ENCODE measurements at places on chromosomes 11 and 22.

- no peak for DNase-seq
Observed at GRCh38 chr11:71495286-71496230, 31.5 kb upstream of the KRTAP5-7 start.

- DNase-seq = no peak
Observed at GRCh38 chr11:64850979-64851567, 6.6 kb upstream of the CDC42BPG start.

- DNase-seq = no peak
Observed at GRCh38 chr11:28026634-28027290, 81.2 kb downstream of the KIF18A start.

DNA sequence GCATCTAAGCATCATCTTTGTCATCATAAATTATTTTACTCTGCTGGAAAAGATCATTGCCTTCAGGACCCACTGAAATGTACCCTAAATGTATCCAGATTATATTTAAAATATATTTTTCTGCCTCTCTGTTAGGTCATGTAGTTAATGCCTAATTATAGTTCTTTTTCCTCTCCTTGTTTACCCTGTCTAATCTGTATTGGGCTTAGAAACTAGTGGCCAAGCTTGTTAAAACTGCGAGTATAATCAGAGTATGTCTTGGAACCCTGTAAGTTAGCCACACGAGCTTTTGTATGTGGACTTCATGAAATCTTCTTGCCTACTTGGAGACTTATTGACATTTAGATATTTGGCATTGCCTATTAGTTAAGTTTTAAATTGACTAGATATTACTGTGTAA is 55.6 kb downstream of the ARFGAP2 start:
- DNase-seq = no peak

DNA sequence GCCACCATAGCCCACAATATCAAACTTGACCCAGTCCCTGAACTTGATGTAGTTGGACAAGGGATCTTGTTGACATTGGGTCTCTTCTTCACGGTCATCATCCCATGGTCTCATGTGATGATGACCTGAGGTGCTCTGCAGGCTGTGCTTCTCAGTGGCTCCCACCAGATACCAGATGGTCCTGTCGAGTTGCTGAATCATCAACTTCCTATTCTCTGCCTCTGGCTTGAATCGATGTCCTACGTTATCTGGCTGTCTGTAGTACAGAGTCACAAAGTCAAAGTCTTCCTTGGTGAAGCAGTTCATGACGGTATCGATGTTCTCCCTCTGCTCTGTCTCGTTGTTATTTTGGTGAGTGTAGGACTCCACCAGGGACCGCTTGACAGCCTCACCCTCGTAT is 145.7 kb upstream of the ALDH3B2 start:
- no peak for DNase-seq

DNA sequence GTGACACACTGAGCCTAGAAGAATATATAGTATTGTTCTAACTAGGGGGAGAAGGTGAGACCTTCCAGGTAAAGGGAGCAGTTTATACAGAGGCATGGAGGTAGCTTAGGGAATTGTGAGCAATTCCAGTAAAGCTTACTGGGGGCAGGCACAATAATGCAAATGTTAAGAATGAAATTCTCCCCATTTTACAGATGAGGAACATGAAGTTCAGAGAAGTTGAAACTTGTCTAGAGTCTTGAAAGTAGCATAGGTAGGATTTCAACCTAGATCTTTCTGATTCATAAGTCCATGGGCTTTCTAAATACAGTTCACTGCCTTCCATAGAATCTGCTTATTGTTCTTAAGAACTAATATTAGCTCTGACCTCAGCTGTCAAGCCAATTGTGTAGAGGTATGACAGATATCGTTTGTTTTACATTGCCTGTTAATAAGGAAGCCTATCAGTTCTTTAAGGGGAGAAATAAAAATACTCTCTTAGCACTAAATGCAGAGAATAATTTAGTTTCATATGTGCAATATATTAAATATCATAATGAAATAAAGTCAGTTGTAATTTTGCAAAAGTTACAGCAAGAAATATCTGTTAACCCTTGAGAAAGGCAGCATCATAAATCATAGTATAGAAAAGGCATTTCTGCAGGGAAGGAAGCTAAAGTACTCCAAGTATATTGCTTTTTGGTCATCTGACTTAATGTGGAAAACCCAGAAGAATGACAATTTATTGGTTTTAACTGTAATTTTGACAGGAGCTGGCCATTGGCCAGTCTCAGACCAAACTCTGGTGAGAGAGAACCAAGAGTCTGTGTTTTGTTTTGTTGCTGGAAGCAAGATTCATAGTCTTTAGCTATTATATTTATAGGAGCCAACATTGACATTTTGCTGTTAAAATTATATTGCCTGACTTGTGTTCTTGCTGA is 181.8 kb downstream of the UVRAG start:
- no peak for DNase-seq

- peak; percentile 84 for DNase-seq
Observed at GRCh38 chr11:128530118-128531074, 57.0 kb downstream of the ETS1 start.

DNA sequence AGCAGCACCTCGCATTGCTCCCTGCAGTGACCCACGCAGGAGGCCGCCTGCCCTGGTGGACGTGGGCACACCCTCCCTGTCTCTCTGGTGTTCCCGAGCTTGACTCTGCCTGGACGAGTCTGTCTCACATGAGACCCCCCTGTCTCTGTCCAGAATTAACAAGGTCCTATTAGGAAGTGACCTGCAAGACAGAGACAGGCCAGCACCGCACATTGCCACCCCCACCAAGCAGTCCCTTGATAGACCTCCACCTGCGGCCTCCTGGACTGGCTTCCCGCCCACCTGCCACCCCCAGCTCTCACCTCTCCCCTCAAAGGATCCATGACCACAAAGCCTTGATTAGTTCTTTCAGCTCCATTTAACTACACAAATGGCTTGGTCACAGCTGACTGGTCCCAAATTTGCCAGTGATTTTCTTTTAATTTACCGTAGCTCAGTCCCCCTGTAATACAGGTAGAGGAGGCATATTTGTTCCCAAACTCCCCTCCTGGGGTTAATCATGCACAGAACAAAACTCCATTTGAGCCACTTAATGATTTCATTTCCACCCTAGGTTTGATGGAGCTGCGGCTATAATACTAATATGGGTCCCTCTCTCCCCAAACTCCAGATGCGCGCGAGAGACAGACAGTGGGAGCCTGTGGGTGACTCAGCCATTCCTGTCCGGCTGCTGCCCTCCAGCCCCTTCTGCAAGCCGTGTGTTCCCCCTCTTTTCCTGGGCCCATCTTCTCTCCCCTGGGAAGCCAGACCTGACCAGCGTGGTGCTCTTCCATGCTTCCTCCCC is 11.2 kb downstream of the SPATA19 start:
- no peak for DNase-seq

DNA sequence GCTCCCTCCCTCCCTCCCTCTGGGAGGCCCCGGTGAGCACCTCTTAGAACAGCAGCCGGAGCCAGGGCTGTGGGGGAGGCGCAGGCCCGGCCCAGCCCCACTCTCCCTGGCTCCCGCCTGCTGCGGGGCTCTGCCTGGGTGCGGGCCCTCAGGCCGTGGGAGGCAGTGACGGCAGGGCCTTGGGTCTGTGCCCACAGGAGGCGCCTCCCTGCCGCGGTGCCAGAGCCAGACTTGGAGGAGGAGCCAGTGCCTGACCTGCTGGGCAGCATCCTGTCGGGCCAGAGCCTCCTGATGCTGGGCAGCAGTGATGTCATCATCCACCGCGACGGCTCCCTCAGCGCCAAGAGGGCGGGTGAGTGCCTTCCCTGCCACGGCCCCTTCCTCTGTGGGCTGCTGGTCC is 9.5 kb downstream of the IRF7 start:
- no peak for DNase-seq

- no peak for DNase-seq
Observed at GRCh38 chr11:119957951-119958350, 180.0 kb downstream of the TRIM29 start.

DNA sequence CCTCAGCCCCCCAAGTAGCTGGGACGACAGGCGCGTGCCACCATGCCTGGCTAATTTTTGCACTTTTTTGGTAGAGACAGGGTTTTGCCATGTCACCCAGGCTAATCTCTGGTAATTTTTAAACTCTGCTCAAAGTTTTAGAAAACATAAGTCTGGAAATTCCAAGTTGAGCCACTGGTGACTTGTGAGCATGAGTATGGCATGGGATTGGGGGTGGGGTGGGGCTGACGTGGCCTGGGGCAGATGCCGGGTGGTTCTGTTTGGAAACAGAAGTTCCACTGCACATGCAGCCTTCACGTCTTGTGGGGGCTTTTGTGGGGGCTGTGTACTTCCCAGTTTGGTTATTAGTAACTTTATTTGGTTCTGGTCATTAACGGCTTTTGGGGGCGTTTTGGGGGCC is 67.3 kb downstream of the PTPRJ start:
- DNase-seq = no peak

DNA sequence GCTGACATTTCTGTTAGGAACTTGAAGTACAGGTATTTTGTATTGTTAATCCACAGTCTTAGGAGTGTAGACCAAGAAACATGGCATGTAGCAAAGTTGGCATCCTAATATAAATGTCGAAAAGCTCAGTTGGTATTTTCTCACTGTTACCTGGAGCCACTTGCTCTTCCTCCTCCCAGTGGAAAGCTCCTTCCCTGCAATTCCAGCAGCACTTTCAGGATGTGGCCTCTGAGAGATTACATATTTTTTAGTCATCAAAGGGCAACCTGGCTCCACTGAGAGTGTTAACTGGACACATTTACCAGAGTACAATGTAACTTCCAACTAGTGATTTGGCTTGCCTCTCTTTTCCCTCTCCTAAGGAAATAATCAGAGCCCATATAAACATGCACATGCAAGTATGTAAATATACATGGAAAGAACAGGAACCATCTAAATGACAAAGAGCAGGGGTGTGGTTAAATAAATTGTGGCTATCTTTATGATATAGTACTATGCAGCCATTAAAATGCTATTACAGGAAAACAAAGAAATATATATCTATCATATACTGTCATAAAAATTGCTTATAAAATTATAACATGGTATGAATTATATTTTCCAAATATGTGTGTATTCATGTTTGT is 14.3 kb upstream of the EED start:
- no peak for DNase-seq

DNA sequence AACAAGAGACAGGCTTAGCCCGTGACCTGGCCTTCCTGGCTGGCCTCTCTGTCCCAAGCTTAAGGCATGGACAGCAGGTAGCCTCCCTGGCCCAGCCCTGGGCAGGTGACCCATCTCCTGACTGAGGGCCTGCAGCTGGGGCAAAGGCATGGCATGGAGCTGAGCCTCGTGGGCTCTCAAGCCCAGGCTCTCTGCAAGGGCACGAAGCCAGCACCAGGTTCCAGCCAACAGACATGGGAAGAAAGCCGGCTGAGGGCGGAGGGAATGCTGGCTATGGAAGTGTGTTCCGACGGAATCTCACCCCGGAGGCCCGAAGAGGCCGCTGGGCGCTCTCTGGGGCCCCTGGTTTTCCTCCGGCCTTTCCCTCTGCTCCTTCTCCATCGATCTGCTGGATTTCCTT is 12.9 kb downstream of the DNAL4 start:
- no peak for DNase-seq

- no peak for DNase-seq
Observed at GRCh38 chr22:23225337-23225723, 45.0 kb downstream of the BCR start.

DNA sequence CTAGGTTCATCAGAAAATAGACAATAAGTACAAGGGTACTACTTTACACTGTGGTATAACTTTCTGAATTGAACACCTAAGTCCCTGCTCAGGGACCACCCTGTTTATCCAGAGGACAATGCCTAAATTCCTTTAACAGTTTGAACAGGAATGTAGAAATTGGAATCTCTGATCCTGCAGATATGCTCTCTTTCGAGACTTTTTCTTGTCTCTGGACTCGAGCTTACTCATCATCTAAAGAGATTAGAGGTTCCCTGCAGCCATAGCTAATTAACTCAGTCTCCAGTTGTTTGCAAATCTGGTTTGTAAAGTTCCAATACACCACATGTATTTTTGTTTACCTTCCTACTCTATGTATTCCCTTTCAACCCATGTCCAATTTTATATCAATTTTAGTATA is 1.0 kb downstream of the HOATZ start:
- no peak for DNase-seq

GRCh38 chr22:46653596-46653995 is 33.4 kb downstream of the GRAMD4 start:
- no peak for DNase-seq

GRCh38 chr22:17257121-17258001 is 38.1 kb upstream of the ADA2 start:
- DNase-seq = no peak

GRCh38 chr22:20602609-20603164 is 95.3 kb downstream of the MED15 start:
- DNase-seq = no peak

DNA sequence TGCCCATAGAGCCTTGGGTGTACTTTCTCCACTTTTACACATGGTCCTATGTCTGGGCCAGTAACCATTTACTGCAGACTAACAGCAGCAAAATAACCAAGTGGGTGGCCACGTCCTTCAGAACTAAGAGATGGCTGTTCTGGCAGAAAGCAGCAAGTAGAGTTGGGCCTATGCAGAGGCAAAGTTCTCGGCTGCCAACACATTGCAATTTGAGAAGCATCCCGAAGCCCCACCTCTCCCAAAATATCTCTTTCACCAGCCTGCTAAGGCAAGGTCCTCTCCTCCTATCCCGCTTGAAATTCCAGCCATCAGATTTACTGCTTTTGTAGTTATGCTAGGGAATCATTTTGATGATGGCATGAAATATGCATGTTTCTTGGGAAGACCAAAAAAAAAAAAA is 118.5 kb upstream of the APOA1 start:
- DNase-seq = no peak

DNA sequence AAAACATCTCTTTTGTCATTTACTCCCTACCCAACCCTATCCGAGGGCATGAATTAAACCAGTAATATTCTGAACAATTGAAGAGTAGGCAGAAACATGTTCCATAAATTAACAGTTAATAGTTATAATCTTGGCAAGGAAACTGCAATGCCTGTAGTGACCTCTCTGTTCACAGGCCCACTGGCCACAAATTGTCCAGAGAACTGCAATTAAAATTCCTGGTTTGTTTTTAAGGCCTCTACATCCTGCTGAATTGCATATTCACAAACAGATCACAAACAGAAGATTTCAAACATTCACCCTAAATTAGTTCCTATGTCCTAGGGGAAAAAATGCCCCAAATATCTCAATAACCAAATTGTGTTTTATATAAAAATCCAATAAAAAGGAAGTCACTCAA is 143.2 kb upstream of the TRPC6 start:
- DNase-seq = no peak

- DNase-seq = no peak
Observed at GRCh38 chr11:89433278-89433677, 57.9 kb downstream of the NOX4 start.

- no peak for DNase-seq
Observed at GRCh38 chr11:113673550-113674396, 32.3 kb downstream of the TMPRSS5 start.

DNA sequence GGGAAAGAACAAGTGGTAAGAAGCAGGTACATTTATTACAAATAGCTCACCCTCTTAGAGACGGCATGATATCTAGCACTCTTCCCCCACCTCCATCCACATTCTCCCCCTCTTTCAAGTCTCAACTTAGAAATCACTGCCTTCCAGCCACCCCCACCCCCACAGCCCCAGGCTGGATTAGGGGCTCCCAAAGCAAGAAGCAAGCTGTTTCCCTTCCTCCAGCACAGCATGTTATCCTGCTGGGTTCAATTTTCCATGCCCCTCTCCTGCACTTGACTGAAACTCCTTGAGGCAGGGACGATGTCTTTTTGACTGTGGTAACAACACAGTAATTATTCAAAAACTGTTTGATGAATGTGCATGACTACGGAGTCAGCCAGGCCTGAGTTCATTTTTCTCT is 350.7 kb downstream of the LARGE1 start:
- DNase-seq = no peak
